ENCODE measurements at places on chromosomes 7 and 10.

GRCh38 chr7:157964016-157964415, 623.6 kb downstream of the PTPRN2 start:
- DNase-seq = no peak

DNA sequence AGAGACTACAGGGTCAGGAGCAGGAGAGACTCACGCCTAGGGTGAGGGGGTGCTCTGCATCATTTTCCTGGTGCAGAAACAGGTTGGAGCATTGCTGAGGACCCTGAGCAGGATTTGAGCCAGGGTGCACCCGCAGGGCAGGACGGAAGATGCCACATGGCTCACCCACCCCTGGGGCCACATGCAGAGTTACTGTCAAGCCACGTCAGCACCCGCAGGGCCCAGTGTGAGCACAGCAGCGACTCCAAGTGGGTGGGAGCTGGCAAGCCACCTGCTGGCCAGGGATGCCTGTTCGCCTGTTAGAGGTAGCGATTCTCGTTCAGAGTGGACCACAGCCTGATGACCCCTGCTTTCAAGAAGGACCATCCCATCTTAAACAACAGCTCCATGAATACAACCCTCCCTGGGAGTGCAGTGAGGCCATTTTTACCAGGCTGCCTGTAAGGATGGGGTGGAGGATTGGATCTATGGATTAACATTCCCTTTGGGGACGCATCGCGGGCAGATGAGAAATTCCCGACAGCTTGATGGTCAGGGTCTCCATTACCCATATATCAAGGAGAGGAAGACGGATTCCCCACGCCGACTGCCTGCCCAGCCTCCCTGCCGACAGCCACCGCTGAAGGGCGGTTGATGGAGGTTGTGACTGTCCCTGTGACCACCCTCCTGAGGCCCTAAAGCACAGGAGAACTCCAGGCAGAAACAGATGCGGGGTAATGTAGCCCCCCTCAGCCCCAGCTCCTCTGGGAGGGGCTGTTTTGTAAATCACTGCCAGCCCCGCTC, 101.1 kb upstream of the RET start:
- DNase-seq = no peak

GRCh38 chr10:63689768-63690167, 168.6 kb downstream of the REEP3 start:
- DNase-seq = no peak

GRCh38 chr10:123633106-123633505, 33.0 kb upstream of the GPR26 start:
- no peak for DNase-seq

GRCh38 chr7:127968547-127968946, 62.7 kb downstream of the LRRC4 start:
- DNase-seq = no peak

- no peak for DNase-seq
Observed at GRCh38 chr7:66415659-66416265, 210.6 kb downstream of the TPST1 start.

- DNase-seq = peak; percentile 57
Observed at GRCh38 chr7:102431617-102432298, 1.6 kb upstream of the ORAI2 start.

DNA sequence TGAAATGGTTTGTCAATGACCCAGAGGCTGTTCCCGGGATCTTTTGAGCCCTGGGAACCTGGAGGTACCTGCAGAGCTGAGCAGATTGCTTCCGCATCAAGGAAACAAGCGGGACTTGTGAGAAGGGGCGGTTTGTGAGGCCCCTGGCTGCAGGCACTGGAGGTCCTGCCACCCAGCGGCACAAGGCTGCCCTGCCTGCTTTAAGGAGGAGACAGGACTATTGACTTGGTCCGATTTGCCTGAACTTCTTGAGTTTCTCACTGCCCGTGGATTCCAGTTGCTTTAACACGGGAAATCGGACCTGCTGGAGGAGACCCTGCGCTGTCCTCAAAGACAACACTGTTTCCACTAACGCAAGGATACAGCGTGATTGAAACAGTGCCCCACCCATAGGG, 130.1 kb downstream of the DNAJB6 start:
- no peak for DNase-seq

- DNase-seq = no peak
Observed at GRCh38 chr10:88944813-88945212, 7.8 kb downstream of the ACTA2 start.

GRCh38 chr7:47932016-47932415, 16.2 kb downstream of the PKD1L1 start:
- DNase-seq = no peak
